ENCODE measurements at places on chromosomes 3 and 15.

- DNase-seq, result no peak
- H3K27ac ChIP-seq, result no peak overlapping the region
- no peak overlapping the region for H3K4me3 ChIP-seq
- H3K36me3 ChIP-seq, result no peaks in the 10 kb centered on the region
- H3K4me1 ChIP-seq, result peaks cover 8% of the 10 kb centered on the region
- H3K27me3 ChIP-seq, result no peaks in the 10 kb centered on the region
Measured at GRCh38 chr3:100548053-100548452, 55.6 kb downstream of the TMEM45A start.

GRCh38 chr15:60347480-60348049 lies 50.2 kb downstream of the ANXA2 start:
- H3K27ac ChIP-seq, result no peak overlapping the region
- H3K4me1 ChIP-seq, result no peaks in the 10 kb centered on the region
- no peak overlapping the region for H3K4me3 ChIP-seq

DNA sequence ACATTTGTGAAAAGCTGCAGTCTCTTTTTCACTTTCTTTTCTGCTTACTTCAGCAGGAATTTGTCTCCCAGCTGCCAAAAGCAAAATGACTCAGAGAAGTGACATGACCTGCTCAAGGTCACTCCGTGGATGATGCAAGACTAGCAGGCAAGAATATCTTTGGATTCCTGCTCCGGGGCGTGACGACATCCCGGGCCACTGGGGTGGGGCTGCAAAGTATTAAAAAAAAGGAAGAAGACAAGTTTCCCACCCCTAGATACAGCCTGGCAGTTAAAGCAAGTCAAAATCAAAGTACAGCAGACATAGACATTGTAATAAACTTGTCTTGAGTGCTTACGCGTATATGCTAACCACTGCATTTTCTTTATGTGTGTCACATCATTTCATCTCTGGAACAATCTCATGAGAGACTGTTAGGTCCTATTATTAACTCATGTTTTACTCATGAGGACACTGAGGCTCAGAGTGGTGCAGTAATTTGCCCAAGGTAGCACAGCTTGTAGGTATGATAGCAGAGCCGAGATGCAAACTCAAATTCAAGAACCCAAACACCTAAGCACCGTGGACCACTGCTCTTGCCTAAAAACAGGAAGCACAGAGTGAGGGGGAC lies 485.2 kb upstream of the PROK2 start:
- DNase-seq, result peak; percentile 96
- no peak overlapping the region for H3K4me3 ChIP-seq
- H3K27me3 ChIP-seq, result no peaks in the 10 kb centered on the region
- H3K4me1 ChIP-seq, result peaks cover 36% of the 10 kb centered on the region
- no peaks in the 10 kb centered on the region for H3K36me3 ChIP-seq
- no peak overlapping the region for H3K27ac ChIP-seq

GRCh38 chr3:179666436-179667035 lies 13.7 kb downstream of the USP13 start:
- H3K27me3 ChIP-seq, result no peaks in the 10 kb centered on the region
- no peaks in the 10 kb centered on the region for H3K36me3 ChIP-seq
- peak; percentile 41 for DNase-seq
- peak overlapping the region; percentile 57 for H3K27ac ChIP-seq
- peaks cover 35% of the 10 kb centered on the region for H3K4me1 ChIP-seq

DNA sequence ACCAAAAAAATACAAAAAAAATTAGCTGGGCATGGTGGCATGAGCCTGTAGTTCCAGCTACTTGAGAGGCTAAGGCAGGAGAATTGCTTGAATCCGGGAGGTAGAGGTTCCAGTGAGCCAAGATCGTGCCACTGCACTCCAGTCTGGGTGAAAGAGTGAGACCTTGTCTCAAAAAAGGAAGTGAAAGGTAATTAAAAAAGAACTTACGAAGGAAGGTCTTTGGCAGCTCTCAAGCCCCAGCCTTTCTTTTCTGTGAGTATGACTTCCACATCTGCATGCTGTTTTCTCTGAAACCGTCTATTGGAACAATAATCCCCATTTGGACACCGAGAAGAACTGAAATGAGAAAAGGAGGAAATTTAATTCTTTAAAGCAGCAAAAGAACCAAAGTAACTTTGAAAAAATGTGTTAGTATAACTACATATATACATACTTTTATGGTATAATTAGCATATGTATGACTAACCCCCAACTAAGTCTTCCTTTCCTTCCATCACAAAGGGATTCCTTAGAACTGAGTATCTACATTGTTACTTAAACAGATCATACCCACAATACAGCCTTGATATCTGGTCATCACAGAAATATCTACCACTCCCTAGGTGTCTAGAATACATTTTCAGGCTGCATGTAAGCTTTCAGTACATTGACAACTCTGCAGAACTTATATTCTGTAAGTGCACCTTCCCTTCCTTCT lies 50.1 kb downstream of the SETD2 start:
- no peaks in the 10 kb centered on the region for H3K4me1 ChIP-seq
- no peak overlapping the region for H3K4me3 ChIP-seq
- no peak overlapping the region for H3K27ac ChIP-seq
- DNase-seq, result no peak
- no peaks in the 10 kb centered on the region for H3K27me3 ChIP-seq

GRCh38 chr3:21621181-21621651 lies 129.8 kb downstream of the ZNF385D start:
- no peak overlapping the region for H3K27ac ChIP-seq
- H3K27me3 ChIP-seq, result no peaks in the 10 kb centered on the region
- no peaks in the 10 kb centered on the region for H3K4me1 ChIP-seq
- H3K36me3 ChIP-seq, result no peaks in the 10 kb centered on the region
- no peak overlapping the region for H3K4me3 ChIP-seq
- DNase-seq, result peak; percentile 56

DNA sequence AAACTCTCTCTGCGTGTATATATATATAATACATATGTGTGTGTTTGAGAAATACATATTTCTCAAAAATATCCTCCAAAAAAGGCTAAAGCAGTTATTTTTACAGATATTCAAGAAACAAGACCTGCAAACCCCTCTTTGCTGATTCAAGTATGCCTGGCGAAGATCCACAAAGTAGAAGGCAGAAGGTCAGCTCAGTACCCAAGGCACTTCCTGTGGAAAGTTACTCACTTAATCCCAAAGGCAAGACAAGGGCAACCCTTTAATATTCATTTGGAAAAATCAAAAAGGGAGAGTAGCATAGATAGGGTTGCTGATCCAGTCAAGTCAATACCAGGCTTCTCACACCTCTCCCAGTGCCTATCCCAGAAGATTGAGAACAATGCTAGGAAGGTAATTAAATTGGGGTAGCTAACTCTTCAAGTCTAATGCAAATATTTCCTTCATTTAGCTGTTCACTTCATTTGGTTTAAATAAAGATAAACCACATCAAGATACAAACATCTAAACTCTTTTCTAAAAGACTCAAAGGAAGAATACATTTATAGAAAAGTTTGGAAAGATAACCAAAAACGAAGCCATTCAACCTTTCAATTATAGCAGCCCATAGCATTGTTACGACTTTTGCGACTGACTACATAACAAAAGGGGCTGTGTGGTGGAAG lies 7.2 kb downstream of the COX17 start:
- peaks cover 58% of the 10 kb centered on the region for H3K4me1 ChIP-seq
- H3K36me3 ChIP-seq, result peaks cover 27% of the 10 kb centered on the region
- H3K27me3 ChIP-seq, result no peaks in the 10 kb centered on the region
- peak; percentile 42 for DNase-seq
- H3K27ac ChIP-seq, result peak overlapping the region; percentile 67

- DNase-seq, result no peak
- H3K27ac ChIP-seq, result peak overlapping the region; percentile 27
Measured at GRCh38 chr3:156586905-156587759, 32.2 kb upstream of the SSR3 start.

- H3K27me3 ChIP-seq, result no peaks in the 10 kb centered on the region
- H3K36me3 ChIP-seq, result no peaks in the 10 kb centered on the region
- H3K4me1 ChIP-seq, result peaks cover 12% of the 10 kb centered on the region
- peak overlapping the region; percentile 70 for H3K4me3 ChIP-seq
- DNase-seq, result peak; percentile 62
Measured at GRCh38 chr3:151085889-151086483, 522 bp downstream of the MED12L start.

GRCh38 chr3:109685084-109686079 lies 348.0 kb upstream of the DPPA4 start:
- H3K36me3 ChIP-seq, result no peaks in the 10 kb centered on the region
- DNase-seq, result no peak
- H3K4me3 ChIP-seq, result no peak overlapping the region
- H3K27me3 ChIP-seq, result no peaks in the 10 kb centered on the region

DNA sequence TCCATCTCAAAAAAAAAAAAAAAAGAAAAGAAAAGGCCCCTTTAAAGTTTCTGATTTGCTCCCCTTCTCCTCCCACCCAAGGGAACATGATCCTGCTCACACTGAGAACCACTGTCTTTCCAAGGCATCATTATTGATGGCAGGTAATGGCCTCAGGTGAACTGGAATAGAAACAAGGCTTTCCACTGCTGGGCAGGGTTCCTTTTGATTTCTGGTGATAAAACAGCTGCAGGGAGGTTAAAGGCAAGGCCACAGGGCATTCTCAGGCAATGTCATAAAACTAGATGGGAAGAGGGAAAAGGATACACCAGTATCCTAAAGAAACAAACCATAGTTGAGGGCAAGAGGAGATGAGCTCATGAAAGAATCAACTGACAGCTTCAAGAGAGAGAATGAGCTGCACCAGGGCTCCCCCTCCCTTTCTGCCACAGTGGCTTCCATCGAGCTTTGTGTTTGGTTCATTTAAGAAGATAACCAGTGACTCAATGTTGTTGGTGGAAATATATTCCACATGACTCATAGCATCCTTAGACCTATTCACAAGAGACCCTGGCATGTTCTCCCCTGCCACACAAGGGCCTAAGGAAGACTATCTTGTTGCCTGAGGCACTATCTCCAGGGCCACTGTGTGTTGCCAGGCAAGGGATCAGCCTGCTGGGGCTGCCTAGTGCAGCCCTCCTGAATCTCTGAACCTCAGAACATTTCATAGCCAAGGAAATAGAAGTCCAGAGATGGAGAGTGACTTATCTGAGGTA lies 86.4 kb downstream of the WDR76 start:
- H3K4me1 ChIP-seq, result peaks cover 3% of the 10 kb centered on the region
- no peaks in the 10 kb centered on the region for H3K36me3 ChIP-seq
- no peak for DNase-seq
- no peaks in the 10 kb centered on the region for H3K27me3 ChIP-seq

GRCh38 chr15:47412136-47412535 lies 305.2 kb upstream of the SEMA6D start:
- peak overlapping the region; percentile 75 for H3K27ac ChIP-seq
- peaks cover 48% of the 10 kb centered on the region for H3K4me1 ChIP-seq
- H3K36me3 ChIP-seq, result no peaks in the 10 kb centered on the region
- H3K4me3 ChIP-seq, result no peak overlapping the region
- peak; percentile 59 for DNase-seq
- no peaks in the 10 kb centered on the region for H3K27me3 ChIP-seq

DNA sequence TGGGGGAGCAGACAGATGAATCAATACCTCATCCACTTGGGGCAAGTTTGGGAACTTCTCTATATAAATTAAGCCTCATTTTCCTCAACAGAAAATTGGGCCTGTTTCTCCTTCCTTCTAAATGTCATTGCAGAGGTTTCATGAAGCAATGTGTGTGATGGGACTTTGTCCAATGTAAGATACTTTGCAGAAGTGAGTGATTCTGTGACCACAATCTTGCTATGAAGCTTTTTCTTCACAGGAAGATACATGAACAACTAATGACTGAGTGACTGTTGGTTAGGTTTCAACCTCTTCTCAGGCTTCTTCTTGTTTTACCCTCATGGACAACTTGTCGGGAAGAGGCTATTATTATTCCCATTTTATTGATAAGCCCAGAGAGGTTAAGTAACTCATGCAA lies 11.0 kb downstream of the TMEM45A start:
- no peaks in the 10 kb centered on the region for H3K4me1 ChIP-seq
- no peak overlapping the region for H3K4me3 ChIP-seq

GRCh38 chr3:159866201-159866746 lies 122.4 kb upstream of the IL12A start:
- H3K36me3 ChIP-seq, result peaks cover 12% of the 10 kb centered on the region
- DNase-seq, result no peak
- no peaks in the 10 kb centered on the region for H3K27me3 ChIP-seq
- H3K4me1 ChIP-seq, result peaks cover 8% of the 10 kb centered on the region
- H3K27ac ChIP-seq, result no peak overlapping the region
- H3K4me3 ChIP-seq, result no peak overlapping the region

- H3K27ac ChIP-seq, result no peak overlapping the region
- no peaks in the 10 kb centered on the region for H3K36me3 ChIP-seq
- peaks cover 3% of the 10 kb centered on the region for H3K4me1 ChIP-seq
- peaks cover 11% of the 10 kb centered on the region for H3K27me3 ChIP-seq
- peak; percentile 78 for DNase-seq
Measured at GRCh38 chr3:186614597-186615483, 2.0 kb downstream of the AHSG start.

DNA sequence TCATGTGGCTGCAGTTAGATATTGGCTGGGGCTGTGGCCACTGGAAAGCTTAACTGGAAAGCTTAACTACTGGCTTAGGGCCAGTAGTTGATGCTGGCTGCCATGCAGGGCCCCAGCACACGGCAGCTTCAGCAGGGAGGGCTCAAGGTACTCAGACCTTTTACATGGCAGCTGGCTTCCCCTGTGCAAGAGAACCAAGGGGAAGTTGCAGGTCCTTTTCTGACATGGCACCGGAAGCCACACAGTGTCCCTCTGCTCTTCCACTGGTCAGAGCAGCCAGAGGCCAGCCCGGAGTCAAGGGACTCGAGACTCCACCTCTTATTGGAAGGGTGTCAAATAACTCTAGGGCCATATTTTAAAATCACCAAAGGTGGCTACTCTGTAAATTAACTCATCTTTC lies 24.5 kb downstream of the CCR9 start:
- DNase-seq, result no peak
- H3K36me3 ChIP-seq, result no peaks in the 10 kb centered on the region
- H3K4me3 ChIP-seq, result no peak overlapping the region

- H3K36me3 ChIP-seq, result no peaks in the 10 kb centered on the region
- H3K4me1 ChIP-seq, result no peaks in the 10 kb centered on the region
- no peak overlapping the region for H3K27ac ChIP-seq
- no peak for DNase-seq
- no peak overlapping the region for H3K4me3 ChIP-seq
- no peaks in the 10 kb centered on the region for H3K27me3 ChIP-seq
Measured at GRCh38 chr3:98912448-98912847, 11.0 kb upstream of the DCBLD2 start.

DNA sequence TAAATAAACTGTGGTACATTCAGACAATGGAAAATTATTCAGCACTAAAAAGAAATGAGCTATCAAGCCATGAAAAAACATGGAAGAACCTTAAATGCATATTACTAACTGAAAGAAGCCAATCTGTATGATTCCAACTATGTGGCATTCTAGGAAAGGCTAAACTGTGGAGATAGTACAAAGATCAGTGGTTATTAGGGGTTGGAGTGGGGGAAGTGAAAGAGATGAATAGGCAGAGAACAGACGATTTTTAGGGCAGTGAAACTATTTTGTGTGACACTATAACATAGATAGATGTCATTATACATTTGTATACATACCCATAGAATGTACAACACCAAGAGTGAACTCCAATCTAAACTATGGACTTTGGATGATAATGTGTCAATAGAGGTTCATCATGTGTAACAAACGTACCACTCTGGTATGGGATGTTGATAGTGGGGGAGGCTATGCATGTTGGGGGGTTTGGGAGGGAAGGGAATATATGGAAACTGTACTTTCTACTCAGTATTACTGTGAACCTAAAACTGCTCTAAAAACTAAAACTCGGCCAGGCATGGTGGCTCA lies 29.0 kb downstream of the RAB27A start:
- H3K27me3 ChIP-seq, result no peaks in the 10 kb centered on the region
- no peak overlapping the region for H3K27ac ChIP-seq
- no peak overlapping the region for H3K4me3 ChIP-seq
- no peaks in the 10 kb centered on the region for H3K36me3 ChIP-seq
